ENCODE measurements at places on chromosomes 1 and 21. TPM values are rescaled to one million over a fixed set of nuclear protein-coding genes. Genes with fewer than 3 reads are reported as not detected.

- peaks cover 6% of the 10 kb centered on the region for H3K4me1 ChIP-seq
- no peaks in the 10 kb centered on the region for H3K27me3 ChIP-seq
- no peak overlapping the region for H3K27ac ChIP-seq
- no peak for DNase-seq
- H3K36me3 ChIP-seq, result no peaks in the 10 kb centered on the region
These were observed 651.6 kb downstream of the PLPP3 start for GRCh38 chr1:55927702-55928290.

DNA sequence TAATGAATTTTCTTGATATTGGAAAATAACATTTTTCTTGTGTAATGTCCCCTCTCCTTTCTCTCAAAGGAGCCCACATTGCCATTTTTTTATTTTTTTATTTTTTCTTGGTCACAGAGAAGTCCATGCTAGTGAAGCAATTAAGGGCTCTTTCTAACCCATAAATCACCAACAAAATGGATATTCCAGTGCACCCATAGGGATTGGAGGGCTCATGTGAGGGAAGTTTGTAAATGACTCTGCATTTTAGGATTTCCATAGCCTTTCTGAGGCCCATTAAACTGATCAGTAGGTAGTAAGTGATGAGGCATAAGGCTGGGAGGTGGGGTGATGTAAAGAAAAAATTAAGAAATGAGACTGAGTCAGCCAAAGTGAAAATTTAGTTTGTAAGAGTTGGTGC lies 55.9 kb upstream of the JAK1 start:
- H3K36me3 ChIP-seq, result no peaks in the 10 kb centered on the region
- peaks cover 13% of the 10 kb centered on the region for H3K4me1 ChIP-seq
- H3K27ac ChIP-seq, result no peak overlapping the region
- H3K4me3 ChIP-seq, result no peak overlapping the region
- no peak for DNase-seq

DNA sequence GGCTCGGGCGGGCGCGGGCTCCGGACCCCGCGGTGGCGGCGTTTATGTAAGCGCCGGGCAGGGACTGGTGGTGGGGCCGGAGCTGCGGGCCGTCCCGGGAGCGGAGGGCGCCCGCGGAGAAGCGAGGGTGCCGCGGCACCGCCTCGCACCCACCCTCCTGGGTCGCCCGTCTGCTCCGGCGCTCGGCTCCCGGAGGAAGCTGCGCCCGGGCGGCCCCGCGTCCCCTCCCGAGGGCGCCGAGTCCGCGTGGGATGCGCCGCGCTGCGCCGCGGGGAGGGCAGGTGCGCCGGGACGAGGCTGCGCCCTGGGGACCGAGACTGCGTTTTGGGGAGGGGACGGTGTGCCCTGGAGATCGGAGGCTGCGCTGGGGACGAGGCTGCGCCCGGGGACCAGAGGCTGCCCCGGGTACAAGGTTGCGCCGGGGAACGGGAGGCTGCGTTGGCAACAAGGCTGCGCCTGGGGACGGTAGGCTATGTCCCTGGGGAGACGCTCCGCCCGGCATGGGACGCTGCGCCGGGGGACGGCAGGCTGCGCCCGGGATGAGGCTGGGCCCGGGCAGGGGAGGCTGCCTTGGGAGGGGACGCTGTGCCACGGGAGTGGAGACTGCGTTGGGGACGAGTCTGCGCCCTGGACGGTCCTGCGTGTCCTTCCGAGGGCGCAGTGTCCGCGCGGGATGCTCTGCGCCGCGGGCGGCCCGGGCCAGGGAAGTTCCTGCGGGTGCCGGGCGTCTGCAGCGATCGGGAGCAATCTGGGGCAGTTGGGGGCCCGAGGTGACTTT lies 627 bp downstream of the ADARB1 start:
- H3K4me1 ChIP-seq, result peaks cover 36% of the 10 kb centered on the region
- no peak for DNase-seq
- peak overlapping the region; percentile 81 for H3K27ac ChIP-seq
- no peaks in the 10 kb centered on the region for H3K27me3 ChIP-seq
- H3K36me3 ChIP-seq, result no peaks in the 10 kb centered on the region
- H3K4me3 ChIP-seq, result peak overlapping the region; percentile 85

GRCh38 chr1:229905031-229905545 lies 161.9 kb upstream of the GALNT2 start:
- H3K27me3 ChIP-seq, result no peaks in the 10 kb centered on the region
- DNase-seq, result no peak
- no peak overlapping the region for H3K4me3 ChIP-seq
- no peaks in the 10 kb centered on the region for H3K4me1 ChIP-seq
- no peak overlapping the region for H3K27ac ChIP-seq
- no peaks in the 10 kb centered on the region for H3K36me3 ChIP-seq

DNA sequence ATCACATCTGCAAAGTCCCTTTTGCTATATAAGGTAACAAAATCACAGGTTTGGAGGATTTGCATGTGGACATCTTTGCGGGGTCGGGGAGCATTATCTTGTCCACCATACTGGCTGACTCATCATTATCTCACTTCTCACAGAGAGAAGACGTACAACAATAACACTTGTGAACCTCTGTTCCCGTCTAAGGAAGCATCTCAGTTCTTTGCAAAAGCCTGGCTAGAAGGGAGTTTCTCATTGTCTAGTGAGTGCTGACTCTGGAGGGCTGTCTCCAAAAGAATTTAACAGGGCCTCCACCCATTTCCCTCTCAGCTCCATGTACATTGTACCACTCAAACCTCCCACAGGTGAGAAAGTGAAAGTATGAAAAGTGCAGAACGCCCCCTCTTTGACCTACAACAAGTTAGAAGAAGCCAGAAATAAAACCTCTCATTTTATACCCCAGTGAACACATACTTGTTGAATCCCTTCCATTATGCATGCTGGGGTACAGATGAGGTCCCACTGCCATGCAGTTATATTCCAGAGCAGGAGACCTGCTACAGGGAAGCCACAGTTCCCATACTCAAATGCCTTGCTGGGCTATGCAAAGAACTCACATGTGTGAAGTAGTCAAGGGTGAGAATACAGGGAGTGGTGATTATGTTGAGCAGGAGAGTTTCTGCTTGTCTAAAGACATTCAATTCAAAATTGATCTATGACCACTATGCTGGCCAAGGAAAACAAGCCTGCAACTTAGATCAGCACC lies 121.7 kb upstream of the PRDX6 start:
- H3K4me3 ChIP-seq, result no peak overlapping the region
- H3K4me1 ChIP-seq, result no peaks in the 10 kb centered on the region
- no peaks in the 10 kb centered on the region for H3K36me3 ChIP-seq
- no peaks in the 10 kb centered on the region for H3K27me3 ChIP-seq
- DNase-seq, result no peak
- H3K27ac ChIP-seq, result no peak overlapping the region

DNA sequence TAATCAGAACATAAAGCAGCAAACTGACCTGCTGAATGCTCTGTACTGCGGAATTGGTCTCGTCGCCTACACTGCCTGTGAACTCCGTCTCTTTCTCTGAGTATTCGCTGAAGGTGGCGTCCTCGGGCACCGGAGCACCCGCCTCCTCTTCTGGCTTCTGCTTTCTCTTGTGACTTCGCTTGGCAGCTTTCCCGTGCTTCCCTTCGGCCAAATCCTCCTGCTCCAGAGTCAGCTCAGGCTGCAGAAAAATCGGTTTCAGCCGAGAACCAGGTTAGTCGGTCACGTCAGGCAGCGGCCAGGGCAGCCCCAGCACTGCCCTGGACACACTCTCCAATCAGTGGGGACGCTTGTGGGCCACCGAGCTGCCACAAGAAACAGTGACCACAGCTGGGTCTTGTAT lies 35.8 kb upstream of the RIPK4 start:
- H3K27ac ChIP-seq, result no peak overlapping the region
- H3K4me1 ChIP-seq, result peaks cover 12% of the 10 kb centered on the region
- no peak for DNase-seq
- no peak overlapping the region for H3K4me3 ChIP-seq

DNA sequence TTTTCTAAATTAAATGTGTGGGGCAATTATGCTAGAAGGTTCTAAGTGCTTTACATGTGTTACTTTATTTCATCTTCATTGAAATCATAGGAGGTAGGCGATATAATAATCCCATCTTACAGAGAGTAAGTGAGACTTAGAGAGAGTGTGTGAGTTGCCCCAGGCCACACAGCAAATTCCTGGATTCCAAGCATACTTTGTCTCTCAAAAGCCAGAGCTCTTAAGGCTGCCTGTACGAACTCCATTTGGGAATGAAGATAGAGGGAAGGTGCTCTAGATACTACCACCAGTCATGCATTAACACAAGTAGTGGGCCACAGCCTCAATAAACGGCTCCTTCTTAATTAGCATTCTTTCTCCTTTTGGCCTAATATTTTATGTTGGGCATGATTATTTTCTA lies 170.1 kb downstream of the SIPA1L2 start:
- no peak for DNase-seq
- no peaks in the 10 kb centered on the region for H3K4me1 ChIP-seq
- H3K27ac ChIP-seq, result no peak overlapping the region
- no peaks in the 10 kb centered on the region for H3K27me3 ChIP-seq

DNA sequence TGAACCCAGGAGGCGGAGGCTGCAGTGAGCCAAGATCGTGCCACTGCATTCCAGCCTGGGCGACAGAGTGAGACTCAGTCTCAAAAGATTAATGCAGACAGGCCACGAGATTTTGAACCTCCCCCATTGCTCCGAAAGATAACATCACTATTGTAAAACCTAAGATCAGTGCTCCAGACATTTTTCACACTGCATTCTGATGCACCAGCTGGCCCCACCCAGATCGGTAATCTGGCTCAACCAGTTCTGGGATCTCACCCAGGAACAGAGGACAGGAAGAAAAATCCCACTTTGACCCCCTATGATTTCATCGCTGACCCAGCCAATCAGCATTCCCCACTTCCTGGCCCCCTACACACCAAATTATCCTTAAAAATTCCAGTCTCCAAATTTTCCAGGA lies 10.7 kb upstream of the CSRP1 start:
- H3K36me3 ChIP-seq, result no peaks in the 10 kb centered on the region
- H3K4me3 ChIP-seq, result no peak overlapping the region
- H3K27ac ChIP-seq, result no peak overlapping the region
- DNase-seq, result no peak
- H3K4me1 ChIP-seq, result peaks cover 7% of the 10 kb centered on the region

GRCh38 chr1:2205191-2205952 lies 10.8 kb upstream of the FAAP20 start:
- H3K4me1 ChIP-seq, result peaks cover 73% of the 10 kb centered on the region
- peak; percentile 97 for DNase-seq
- H3K4me3 ChIP-seq, result peak overlapping the region; percentile 57
- H3K36me3 ChIP-seq, result no peaks in the 10 kb centered on the region
- no peaks in the 10 kb centered on the region for H3K27me3 ChIP-seq

GRCh38 chr1:153614189-153614900 lies 1.4 kb upstream of the S100A16 start:
- peak overlapping the region; percentile 29 for H3K4me3 ChIP-seq
- H3K27me3 ChIP-seq, result no peaks in the 10 kb centered on the region

DNA sequence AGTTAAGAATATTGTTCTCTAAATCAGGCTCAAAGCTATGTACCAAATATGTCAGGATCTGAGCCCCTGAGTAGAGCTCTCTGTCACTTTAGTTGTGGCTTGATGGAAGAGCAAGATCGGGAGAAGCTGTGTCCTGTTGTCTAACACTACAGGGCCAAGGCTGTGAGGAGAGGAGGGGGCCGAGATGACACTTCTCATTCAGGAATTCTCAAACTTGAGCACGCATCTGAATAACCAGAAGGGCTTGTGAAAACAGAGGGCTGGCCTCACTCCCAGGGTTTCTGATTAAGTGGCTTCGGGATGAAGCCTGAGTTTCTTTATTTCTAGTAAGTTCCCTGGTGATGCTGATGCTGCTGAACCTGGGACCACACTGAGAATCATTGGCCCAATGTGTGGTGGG lies 209.2 kb upstream of the DAB1 start:
- H3K27ac ChIP-seq, result no peak overlapping the region
- H3K27me3 ChIP-seq, result no peaks in the 10 kb centered on the region
- H3K36me3 ChIP-seq, result no peaks in the 10 kb centered on the region
- H3K4me1 ChIP-seq, result no peaks in the 10 kb centered on the region
- H3K4me3 ChIP-seq, result no peak overlapping the region

GRCh38 chr1:41014871-41015270 lies 6.7 kb downstream of the SLFNL1 start:
- H3K4me1 ChIP-seq, result peaks cover 14% of the 10 kb centered on the region
- H3K36me3 ChIP-seq, result peaks cover 34% of the 10 kb centered on the region
- no peak overlapping the region for H3K4me3 ChIP-seq

- no peak for DNase-seq
- H3K36me3 ChIP-seq, result no peaks in the 10 kb centered on the region
These were observed 3.3 kb upstream of the IRF2BP2 start for GRCh38 chr1:234613128-234613875.

- no peaks in the 10 kb centered on the region for H3K36me3 ChIP-seq
- DNase-seq, result no peak
- H3K4me1 ChIP-seq, result no peaks in the 10 kb centered on the region
- H3K27ac ChIP-seq, result no peak overlapping the region
These were observed 257.1 kb upstream of the GREM2 start for GRCh38 chr1:240869071-240869470.

DNA sequence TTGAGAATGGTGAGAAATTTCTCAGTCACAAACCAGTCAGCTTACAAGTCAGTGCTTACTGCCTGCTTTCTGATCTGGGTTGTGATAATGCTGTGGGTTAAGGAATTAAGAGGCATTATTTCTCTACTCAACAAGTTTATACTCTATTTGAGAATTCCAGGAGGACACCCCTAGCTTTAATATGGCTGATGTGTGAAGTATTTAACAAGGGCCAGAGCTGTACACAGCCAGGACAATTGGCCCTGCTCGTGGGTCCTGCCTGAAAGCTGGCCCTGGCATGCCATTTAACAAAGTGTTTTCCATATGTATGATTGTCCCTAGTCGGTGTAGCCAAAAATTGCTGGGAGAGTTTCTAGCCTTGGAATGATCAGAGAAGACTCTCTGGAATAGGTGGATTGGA lies 43.2 kb downstream of the HHAT start:
- H3K4me3 ChIP-seq, result no peak overlapping the region
- H3K27me3 ChIP-seq, result no peaks in the 10 kb centered on the region
- no peak overlapping the region for H3K27ac ChIP-seq
- H3K36me3 ChIP-seq, result no peaks in the 10 kb centered on the region

GRCh38 chr1:85623061-85623471 lies 42.5 kb downstream of the CCN1 start:
- H3K27me3 ChIP-seq, result no peaks in the 10 kb centered on the region
- no peak for DNase-seq
- H3K27ac ChIP-seq, result no peak overlapping the region
- H3K4me3 ChIP-seq, result no peak overlapping the region
- no peaks in the 10 kb centered on the region for H3K4me1 ChIP-seq

GUCA2B gene
- not detected for total RNA-seq

OR2T34 gene
- not detected for total RNA-seq

ARID1A gene
- 72.4 TPM for total RNA-seq

OR10X1 gene
- total RNA-seq, result not detected

NUF2 gene
- total RNA-seq, result 0.92 TPM

LRRN2 gene
- 2.5 TPM for total RNA-seq

NPR1 gene
- total RNA-seq, result 58.8 TPM

PUSL1 gene
- total RNA-seq, result 16.2 TPM

RXFP4 gene
- total RNA-seq, result not detected

LRRC3 gene
- 4.0 TPM for total RNA-seq

CASQ1 gene
- 0.27 TPM for total RNA-seq
